ENCODE measurements at places on chromosomes 16 and 17.

- no peak for DNase-seq
Observed at GRCh38 chr16:62149631-62150030, 113.4 kb upstream of the CDH8 start.

DNA sequence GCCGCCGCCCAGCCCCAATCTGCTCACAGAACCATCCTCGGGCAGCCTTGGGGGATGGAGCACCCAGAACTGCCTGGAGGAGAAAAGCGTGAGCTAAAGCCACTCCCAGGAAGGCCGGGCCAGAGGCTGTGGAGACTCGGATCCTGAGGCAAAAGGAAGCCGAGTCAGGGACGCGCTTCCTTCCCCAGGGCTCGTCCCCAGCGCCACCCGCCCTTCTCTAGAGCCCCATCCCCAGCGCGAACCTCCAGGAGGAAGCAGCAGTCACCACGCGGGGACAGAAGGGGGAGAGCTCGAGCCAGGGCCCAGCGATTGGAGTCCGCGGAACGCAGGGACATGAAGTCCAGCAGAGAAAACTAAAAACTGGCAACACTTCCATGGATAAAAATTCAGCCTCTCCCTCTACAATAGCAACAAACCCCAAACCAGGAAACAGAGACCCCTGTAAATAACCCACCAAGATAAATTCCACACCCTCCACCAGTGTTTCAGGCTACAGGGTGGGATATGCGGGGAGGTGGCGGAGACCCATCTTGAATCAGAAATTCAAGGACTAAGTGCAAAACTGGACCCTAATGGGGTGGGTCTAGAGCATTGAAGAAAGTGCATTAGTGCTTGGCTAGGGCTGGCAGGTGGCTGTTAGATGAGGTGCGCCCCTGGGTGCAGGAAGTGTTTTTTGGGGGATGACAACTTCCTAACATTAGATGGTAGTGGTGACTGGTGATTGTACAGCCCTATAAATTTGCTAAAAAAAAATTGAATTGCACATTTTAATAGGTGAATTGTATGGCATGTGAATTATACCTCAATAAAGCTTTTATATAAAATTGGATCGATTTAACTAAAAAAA lies 116.1 kb upstream of the METRNL start:
- peak; percentile 72 for DNase-seq

- DNase-seq = no peak
Observed at GRCh38 chr16:13926464-13926863, 6.5 kb downstream of the ERCC4 start.

DNA sequence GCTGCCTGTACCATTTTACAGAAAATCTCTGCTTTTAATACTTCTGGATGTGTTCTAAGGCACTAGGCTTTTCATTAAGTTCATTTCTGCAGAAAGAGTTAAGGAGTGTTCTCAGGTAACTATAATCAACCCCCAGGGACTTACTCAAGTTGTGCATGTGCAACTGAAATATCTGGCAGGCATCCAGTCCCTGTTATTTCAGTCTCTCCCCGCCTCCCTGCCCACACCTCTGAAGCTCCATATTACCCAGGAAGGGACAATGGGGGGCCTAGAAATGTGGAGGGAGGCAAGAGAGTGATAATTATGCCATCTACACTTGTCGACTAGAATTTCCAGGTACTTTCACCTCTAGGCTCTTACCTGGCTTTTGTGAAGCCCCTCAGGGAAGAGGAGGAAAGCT lies 432.2 kb downstream of the MAF start:
- DNase-seq = no peak

- no peak for DNase-seq
Observed at GRCh38 chr17:19799796-19800195, 51.7 kb upstream of the ALDH3A1 start.

DNA sequence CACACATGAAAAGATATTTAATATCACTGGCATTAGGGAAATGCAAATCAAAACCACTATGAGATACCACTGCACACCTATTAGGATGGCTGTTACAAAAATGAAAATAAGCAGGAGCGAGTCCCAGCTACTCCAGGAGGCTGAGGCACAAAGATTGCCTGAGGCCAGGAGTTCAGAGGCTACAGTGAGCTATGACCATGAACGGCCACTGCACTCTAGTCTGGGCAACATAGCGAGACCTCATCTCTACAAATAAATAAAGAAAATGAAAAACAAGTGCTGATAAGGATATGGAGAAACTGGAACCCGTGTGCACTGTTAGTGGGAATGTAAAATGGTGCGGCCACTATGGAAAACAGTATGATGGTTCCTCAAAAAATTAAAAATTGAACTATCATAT lies 23.6 kb downstream of the KIFC3 start:
- no peak for DNase-seq

DNA sequence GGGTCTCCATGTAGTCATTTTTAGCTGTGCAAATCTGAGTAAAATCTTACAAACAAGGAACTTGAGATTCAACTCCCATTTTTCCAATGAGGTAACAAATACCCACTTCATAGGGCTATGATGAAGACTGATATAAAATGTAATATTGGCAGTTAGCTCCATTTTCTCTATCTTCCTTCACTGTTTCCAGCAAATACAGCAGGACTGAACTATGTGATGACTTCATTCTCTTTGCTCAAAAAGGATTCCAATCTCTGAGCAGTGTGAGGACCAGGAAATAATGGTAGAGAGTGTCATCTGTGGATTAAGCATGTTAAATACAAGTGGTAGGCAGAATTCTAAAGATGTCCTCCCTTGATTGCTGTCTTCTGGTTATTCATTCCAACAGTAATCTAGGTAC lies 18.3 kb downstream of the RND2 start:
- DNase-seq = no peak

- DNase-seq = peak; percentile 89
Observed at GRCh38 chr17:8376271-8377067, at the start of gene KRABD2. TSS of gene KRABD2 (minus strand) at chr17:8376704.

GRCh38 chr16:20323591-20324117 lies 3.7 kb downstream of the GP2 start:
- no peak for DNase-seq

- DNase-seq = no peak
Observed at GRCh38 chr16:649631-650030, 466 bp downstream of the WDR90 start.

- DNase-seq = no peak
Observed at GRCh38 chr17:57341611-57342540, 85.6 kb downstream of the MSI2 start.

DNA sequence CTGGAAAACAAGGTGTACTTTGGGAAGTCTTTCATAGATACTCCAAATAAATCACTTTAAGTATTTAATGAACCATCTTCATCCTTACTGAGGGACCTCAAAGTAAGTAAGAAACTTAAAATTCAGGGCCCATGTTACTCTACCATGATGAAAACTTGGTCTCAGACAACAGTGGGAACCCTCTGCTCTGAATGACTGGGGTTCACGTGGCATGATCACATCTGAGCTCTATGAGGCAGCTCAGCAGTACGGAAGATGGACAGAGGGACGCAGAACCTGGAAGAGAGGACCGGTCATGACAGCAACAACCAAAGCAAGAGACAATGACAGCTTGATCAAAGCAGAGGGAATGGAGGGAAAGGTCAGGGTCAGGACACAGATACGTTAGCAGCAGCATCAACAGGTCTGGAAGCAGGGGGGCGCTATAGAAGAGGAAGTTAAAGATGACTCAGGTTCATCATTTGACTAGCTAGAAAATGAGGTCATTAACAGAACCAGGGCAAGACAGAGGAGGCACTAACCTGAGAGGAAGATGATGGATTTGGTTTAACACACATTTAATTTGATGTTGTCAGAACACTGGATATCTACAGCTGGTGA lies 9.5 kb downstream of the XPO6 start:
- DNase-seq = no peak

GRCh38 chr16:83109490-83110125 lies 482.8 kb downstream of the CDH13 start:
- DNase-seq = no peak

- DNase-seq = no peak
Observed at GRCh38 chr17:74198694-74199093, 4.8 kb upstream of the RPL38 start.

- no peak for DNase-seq
Observed at GRCh38 chr17:68431045-68431608, 26.2 kb downstream of the WIPI1 start.

GRCh38 chr17:79075446-79075750 lies 774 bp downstream of the ENGASE start:
- peak; percentile 21 for DNase-seq

- no peak for DNase-seq
Observed at GRCh38 chr16:51573191-51573590, 422.1 kb upstream of the SALL1 start.

DNA sequence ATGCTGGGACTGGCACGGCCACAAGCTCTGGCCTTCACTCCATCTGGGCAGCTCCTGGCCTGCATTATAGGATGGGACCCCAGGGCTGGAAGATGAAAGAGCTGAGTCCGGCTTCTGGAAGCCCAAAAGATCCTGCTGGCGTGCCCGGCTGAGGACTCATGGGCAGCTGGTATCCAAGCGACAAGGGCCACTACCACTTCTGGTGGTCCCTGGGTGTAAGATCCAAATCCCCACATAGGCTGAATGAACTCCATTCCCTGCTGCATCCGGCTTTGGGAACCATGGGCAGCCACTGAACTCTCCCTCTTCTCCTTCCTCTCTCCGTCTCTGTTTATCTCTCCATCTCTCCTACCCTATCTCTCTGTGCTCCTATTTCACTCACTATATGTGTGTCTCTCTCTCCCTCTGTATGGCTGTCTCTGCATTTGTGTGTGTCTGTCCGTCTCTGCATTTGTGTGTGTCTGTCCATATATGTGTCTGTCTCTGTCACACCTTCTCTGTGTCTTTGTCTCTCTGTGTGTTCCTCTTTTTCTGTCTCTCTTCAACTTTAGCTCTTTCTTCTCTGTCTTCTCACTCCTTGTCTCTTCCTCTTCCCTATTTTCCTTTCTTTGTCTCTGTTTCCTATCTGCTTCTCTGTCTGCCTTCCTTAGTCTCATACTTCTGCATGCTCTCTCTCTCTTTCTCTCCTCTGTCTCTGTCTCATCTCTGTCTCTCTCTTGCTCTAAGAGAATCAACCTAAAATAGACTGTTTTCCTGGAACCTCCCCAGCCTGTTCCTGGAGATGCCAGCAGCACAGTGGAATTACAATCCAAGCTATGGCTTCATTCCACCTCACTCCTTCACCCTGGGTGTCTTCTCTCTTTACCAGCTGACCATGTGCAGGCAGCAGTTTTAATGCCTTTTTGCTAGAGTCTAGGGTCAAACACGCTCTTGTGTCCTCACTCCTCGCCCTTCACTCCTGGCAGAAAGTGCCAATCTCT lies 60.4 kb upstream of the IRX6 start:
- DNase-seq = no peak

- DNase-seq = no peak
Observed at GRCh38 chr17:75572713-75573539, 14.7 kb upstream of the MYO15B start.

DNA sequence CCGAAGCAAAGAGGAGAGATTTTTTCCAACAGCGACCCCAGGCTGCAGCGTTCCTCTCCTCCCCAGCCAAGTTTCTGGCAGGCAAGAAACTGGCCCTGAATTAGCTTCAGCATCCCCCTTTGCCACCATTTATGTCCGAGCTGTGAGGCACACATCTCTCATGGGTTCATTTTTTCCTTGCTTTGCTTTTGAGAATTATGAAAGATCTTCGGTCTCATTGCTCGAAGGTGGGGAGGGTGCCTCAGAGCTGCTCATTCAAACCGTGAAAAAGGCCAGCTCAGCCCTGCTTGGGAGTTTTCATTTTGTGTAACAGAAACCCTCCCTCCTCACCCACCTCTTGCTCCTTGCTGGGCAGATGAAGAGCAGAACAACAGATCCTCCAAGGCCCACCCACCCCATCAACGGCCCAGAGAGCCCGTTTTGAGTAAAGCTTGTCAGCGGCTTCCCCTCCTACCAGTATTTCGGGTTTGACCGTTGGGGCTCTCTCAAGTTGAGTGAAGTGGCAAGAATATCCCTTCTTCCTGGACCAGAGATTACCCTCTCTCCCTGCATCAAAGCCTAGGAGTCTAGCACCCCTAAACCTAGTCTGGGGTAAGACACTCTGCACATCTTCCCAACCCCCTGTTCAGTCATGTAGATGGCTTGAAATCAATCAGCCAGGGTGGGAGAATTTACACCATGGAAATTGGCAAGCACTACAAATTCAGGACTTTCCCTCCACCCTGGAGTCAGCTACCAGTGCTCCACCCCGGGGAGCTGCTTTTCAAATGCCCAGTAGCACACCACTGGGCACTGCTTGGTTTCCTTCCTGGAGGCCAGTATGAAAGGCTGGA lies 1.8 kb downstream of the CCR7 start:
- peak; percentile 57 for DNase-seq

- no peak for DNase-seq
Observed at GRCh38 chr17:63989622-63990345, 8.4 kb upstream of the PRR29 start.

- DNase-seq = no peak
Observed at GRCh38 chr17:73187203-73187769, 5.6 kb upstream of the COG1 start.

DNA sequence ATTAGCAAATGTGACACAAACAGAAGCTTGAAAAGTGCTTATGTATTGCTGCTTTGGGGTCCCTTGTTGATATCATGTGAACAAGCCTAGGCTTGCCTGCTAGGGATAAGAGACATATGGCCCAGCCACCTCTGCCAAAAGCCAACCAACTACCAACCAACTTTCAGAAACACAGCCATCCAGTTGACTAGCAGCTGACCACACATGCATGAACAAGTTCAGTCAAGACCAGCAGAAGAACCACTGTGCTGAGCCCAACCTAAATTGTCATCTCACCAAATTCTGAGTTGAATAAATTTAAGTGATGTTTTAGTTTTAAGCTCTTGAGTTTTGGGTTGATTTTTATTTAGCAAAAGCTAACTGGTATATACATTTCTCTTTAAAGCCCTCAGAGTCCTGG lies 3.5 kb downstream of the ERN2 start:
- DNase-seq = no peak

GRCh38 chr17:70834039-70834438 lies 664.7 kb downstream of the KCNJ2 start:
- no peak for DNase-seq

- no peak for DNase-seq
Observed at GRCh38 chr16:76885776-76886537, 305.0 kb upstream of the MON1B start.

DNA sequence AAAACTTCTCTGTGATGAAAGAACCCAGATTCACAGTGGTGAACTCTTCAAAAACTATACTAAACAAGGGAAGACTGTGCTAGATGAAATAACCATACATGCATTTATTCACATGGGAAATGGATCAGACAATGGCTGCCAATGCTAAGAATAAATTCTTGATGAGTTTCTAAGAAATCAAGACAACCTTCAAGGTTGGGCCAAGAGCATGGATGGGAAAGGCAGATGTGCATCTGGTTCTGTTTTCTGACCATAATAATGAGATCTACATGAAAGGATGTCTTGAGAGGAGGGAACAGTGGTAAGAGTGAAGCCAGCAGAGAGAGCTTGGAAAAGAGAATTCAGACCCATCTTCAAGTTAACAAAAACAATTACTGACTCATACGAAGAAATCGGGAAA lies 31.4 kb downstream of the ANKRD11 start:
- no peak for DNase-seq

DNA sequence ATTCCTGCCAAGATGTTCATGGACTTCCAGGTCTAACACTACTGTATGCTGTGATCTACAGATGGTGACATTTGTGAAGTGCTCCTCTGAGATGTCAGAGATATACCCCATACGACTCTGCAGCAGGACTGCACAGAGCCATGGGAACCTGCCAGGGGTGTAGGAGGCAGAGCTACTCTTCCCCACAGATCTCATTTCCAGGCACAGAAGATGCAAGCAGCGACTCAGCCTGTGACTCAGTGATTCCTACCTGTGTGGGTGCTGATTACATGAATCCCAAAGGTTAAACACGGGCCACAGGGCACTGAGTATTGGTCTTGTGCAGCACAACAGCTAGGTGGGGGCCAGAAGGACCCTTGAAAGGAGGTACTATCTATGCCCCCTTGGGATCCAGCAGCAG lies 137.0 kb upstream of the SOX9 start:
- no peak for DNase-seq
